ENCODE measurements at places on chromosomes 2 and 18.

GRCh38 chr2:167411367-167411766 is 523.1 kb downstream of the XIRP2 start:
- DNase-seq: no peak

- no peak for DNase-seq
Measured at GRCh38 chr2:209556354-209556961, 132.6 kb downstream of the MAP2 start.

DNA sequence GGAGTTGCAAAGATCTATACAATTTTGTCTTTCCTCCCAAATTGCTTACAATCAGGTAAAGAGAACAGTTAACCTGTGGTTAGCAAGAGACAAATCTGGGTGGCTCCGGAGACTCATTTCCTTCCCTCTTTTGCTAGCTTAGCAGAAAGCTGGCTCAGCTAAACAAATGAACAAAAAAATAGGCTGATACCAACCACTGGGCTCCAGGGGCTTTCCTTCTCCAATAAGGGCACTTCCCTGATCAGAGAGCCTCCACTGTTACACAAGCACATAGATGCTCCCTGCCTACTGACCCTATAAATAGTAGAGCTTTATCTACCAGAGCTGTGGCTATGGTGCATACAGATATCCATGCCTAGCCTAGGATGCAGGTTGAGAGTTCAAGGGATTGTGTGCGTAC is 90.1 kb upstream of the ARL5A start:
- no peak for DNase-seq

GRCh38 chr2:18149660-18150246 is 271.3 kb downstream of the KCNS3 start:
- no peak for DNase-seq

GRCh38 chr2:236657801-236658200 is 88.2 kb downstream of the ACKR3 start:
- no peak for DNase-seq

- no peak for DNase-seq
Measured at GRCh38 chr2:125850541-125850940, 805.4 kb upstream of the GYPC start.

DNA sequence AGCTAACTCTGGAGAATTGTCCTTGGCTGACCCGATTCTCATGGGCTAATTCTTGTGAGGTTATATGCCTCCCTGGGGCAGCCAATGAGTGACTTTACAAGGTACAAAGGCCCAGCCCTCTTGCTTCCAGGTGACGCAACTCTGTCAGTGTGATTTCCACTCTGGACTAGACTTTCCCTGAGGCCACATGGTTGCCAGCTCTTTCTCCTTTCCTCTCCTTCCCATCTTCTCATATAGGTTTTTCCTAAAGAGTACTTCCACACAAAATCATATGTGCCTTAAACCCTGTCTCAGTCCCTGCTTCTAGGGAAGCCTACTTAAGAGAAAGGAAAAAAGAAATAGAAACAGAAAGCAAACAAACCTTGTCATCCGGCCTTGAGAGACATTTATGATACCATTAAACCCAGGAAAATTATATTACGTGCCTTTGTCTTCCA is 226.2 kb upstream of the ZSWIM2 start:
- DNase-seq: no peak

DNA sequence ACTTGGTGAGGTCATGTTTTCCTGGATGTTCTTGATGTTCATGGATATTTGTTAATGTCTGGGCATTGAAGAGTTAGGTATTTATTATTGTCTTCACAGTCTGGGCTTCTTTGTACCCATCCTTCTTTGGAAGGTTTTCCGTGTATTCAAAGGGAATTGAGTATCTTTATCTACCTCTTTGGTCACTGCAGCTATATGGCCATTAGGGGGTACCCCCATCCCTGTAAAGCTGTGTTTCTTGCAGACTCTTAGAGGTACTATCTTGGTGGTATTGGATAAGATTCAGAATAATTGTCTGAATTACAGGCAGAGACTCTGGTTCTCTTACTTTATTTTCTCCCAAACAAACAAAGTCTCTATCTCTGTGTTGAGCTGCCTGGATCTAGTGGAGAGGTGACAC is 401.6 kb upstream of the FSIP2 start:
- no peak for DNase-seq

DNA sequence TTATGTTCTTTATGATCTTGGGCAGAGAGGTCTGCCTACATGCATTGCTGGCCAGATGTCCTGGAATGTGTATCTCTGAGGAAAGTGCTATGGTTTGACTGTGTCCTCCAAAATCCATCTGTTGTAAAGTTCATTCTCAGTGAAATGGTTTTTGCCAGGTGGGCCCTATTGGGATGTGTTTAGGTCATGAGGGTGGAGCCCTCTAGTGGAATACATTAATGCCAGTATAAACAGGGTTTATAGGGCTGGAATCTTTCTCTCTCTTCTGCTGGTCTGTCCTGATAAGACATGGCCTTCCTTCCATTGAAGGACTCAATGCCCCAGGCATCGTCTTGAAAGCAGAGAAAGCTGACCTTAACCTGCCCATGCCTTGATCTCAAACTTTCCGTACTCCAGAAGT is 258.5 kb downstream of the RPIA start:
- DNase-seq: no peak

GRCh38 chr2:145221032-145221431 is 701.1 kb upstream of the ZEB2 start:
- no peak for DNase-seq

- DNase-seq: no peak
Measured at GRCh38 chr2:36889795-36890194, 76.5 kb downstream of the STRN start.

- no peak for DNase-seq
Measured at GRCh38 chr2:205686056-205686782, 3.9 kb downstream of the NRP2 start.

DNA sequence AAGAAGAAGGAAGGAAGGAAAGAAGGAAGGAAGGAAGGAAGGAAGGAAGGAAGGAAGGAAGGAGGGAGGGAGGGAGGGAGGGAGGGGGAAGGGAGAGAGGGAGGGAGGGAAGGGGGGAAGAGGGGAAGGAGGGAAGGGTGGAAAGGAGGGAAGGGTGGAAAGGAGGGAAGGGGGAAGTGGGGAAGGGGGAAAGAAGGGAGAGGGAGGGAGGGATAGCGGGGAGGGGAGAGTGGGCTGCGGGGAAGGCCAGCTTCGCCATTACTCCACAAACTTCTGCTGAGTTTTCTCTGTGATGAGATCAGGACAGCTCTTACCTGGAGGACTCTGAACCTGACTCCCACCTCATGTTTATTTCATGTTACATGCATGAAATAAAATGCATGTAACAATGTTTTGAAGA is 601.5 kb upstream of the FSHR start:
- DNase-seq: no peak

GRCh38 chr2:100174026-100174431 is 31.6 kb upstream of the AFF3 start:
- DNase-seq: no peak

DNA sequence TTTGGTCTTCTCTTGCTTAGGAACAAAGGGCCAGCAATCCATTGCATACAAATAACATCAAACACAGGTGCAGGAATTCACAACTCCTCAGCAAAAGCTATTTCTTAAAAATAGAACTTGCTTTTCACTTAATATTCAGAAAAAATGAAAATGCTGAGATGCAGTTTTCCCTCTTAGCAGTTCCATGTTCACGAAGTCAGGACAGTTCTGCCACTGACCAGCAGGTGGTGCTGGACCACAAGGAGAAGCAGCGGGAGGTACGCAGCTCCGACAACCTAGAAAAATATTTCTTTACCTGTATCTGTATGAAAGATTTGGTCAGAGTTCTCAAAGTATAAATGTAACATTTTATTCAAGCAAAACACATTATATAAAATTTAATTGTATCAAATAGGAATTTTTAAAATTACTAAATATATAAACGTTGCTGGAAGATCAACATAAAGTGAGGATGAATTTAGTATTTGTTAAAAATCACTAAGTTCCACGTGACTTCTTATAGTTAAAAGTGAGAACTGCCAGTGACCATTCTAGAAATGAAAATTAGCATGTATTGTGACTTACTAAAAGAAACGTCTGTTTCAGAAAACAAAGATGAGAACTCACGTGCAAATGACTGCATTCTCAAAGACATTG is 48.8 kb downstream of the ADNP2 start:
- no peak for DNase-seq

- DNase-seq: no peak
Measured at GRCh38 chr2:113162869-113163268, 10.9 kb upstream of the PSD4 start.

DNA sequence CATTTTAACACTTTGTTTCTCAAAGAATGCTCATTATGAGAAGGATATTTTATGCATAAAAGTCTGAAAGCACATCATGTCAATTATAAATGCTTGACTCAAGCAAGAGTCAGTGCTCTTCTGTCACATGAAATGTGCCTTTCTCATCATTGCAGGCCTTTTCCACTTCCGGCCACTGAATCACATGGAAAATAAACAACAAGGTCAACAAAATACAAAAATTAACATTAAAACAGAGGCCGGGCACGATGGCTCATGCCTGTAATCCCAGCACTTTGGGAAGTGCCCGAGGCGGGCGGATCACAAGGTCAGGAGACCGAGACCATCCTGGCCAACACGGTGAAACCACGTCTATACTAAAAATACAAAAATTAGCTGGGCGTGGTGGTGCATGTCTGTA is 480.6 kb downstream of the SPAG16 start:
- no peak for DNase-seq

- DNase-seq: no peak
Measured at GRCh38 chr2:155308367-155309009, 610.0 kb downstream of the KCNJ3 start.

DNA sequence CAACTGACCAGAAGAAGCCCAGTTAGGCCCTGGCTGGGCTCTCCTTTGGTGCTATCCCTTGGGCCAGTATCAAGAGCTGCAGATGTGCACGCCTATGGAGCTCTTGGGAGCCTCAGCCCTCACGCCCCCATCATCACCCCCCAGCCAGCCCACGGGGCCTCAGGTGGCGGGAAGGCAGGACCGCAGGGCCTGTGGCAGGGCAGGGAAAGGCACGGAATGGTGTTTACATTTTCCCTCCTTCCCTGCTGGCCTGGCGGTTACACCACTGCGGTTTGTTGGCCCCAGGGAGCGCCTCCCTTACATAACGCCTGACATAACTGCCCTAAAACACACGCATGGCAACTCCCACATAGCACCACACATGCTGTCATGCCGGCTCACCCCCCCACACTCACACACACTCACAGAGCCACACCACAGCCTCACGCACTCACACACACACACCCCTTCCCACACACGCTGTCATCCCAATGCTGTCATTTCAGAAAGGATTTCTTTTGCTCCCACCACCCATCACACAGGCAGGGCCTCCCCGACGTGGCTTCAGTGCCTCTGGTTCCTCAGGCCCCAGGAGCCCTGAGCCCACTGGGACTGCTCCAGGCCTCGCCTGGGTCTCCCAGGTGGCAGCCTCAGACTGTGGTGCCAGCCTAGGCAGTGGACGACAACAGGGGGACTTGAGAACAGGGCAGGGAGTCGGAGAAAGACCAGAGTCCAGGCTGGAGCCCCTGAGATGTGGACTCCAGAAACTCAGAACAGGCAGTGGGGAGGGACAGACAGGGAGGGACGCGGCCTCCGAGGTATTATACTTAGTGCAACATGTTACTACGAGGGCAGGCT is 15.7 kb downstream of the ZFP36L2 start:
- DNase-seq: peak; percentile 75

DNA sequence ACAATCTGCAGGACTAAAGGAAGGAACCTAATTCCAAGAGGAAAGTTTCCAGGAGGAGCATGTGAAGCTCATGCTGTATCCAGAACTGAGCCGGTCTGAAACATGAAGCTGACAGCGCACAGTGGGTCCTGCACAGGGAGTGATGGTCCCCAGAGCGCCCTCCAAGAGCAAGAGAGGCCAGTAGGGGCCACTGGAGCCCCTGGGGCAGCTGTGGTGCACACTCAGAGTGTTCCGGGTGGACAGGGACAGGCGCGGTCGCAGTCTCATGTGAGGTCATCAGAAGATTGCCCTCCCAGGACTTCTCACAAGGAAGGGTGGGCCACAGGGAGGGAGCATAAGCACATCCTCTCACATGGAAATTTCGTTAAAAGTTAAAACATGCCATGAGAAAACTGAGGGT is 355.9 kb downstream of the EIPR1 start:
- DNase-seq: no peak

DNA sequence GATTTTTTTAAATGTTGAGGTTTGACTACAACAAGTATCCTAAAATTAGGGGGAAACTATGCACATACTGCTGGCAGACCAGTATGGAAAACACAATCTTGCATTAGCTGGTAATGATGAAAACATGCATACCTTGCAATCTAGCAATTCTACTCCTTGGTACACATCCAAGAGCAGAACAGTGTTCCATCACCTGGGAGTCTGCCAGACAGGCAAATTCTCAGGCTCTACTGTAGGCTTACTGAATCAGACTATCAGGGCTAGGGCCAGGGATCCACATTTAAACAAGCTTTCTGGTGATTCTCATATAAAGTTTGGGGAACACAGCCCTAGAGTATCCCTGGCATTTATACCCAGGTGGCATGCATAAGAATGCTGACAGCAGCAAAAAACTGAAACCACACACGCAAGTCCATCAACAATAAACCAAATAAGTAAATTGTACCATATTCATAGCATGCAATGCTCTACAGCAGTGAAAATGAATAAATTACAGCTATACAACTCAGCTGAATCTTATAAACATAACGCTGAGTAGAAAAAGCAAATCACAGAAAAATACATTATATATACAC is 13.6 kb downstream of the CDH2 start:
- DNase-seq: no peak

DNA sequence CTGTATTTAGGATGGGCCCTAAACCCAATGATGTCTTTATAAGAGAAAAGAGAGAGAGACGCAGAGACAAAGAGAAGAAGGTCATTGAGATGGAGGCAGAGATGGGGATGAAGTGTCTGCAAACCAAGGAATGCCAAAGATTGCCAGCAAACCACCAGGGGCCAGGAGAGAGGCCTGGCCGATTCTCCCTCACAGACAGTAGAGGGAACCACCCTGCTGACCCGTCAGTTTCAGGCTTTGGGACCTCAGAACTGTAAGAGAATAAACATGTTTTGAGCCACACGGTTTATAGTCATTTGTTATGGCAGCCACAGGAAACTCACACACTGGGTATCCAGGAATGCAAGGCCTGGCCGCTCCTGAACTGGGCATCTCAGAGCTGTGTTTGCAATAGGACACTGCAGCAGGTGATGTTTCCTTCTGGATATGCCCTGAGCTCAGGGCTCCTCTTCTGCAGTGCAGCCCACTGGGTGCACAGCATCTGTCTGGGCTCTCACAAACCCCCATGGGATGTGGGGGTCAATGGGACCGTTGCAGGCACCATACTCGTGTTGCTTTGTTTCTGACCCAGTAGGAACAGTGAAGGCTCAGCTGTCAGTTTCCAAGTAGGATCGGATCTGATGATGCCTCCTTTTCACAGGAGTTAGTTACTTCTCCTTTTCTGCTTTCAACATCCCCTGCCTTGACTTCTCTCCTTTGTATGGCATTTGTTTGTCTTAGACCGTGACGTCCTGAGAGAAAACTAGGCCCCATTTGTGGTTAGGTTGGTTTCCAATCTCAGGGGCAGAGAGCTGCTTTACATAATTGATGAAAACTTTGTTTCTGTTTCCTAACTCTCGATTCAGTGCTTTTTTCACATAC is 20.8 kb downstream of the PTPN18 start:
- DNase-seq: no peak

Measured in tibial artery (tissue), 4 donors.